ENCODE measurements at places on chromosomes 7 and 10.

- H3K4me1 ChIP-seq: peaks cover 48% of the 10 kb centered on the region
- no peak for DNase-seq
- peaks cover 21% of the 10 kb centered on the region for H3K36me3 ChIP-seq
- H3K27ac ChIP-seq: peak overlapping the region; percentile 31
Observed at GRCh38 chr10:70592186-70592735, 10.3 kb downstream of the PRF1 start.

DNA sequence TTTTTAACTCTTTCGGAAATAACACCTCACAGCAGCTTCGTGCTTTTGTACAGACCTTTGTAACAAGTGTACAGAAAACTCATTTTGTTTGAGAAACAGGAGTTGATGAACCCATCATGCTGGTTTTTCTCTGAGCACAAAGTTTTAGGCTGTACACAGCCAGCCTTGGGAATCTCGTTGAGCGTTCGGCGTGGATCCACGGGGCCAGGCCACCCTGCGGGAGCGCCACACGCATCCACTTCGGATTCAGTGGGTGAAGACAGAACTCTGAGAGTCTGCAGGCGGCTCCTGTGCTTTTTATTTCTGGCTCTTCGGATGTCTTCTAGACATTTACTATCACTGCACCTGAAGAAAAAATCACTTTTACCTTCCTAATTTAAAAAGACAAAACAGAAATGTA lies 131.2 kb downstream of the SMURF1 start:
- DNase-seq: peak; percentile 12
- H3K36me3 ChIP-seq: peaks cover 31% of the 10 kb centered on the region
- H3K4me1 ChIP-seq: peaks cover 2% of the 10 kb centered on the region
- no peaks in the 10 kb centered on the region for H3K27me3 ChIP-seq

GRCh38 chr10:124849111-124849773 lies 47.6 kb downstream of the ABRAXAS2 start:
- no peak for DNase-seq
- H3K4me1 ChIP-seq: no peaks in the 10 kb centered on the region
- no peak overlapping the region for H3K4me3 ChIP-seq
- no peak overlapping the region for H3K27ac ChIP-seq
- no peaks in the 10 kb centered on the region for H3K36me3 ChIP-seq
- H3K27me3 ChIP-seq: peaks cover 4% of the 10 kb centered on the region

- peaks cover 2% of the 10 kb centered on the region for H3K27me3 ChIP-seq
- no peaks in the 10 kb centered on the region for H3K4me1 ChIP-seq
- no peak overlapping the region for H3K27ac ChIP-seq
Observed at GRCh38 chr7:47153058-47153457, 428.9 kb downstream of the TNS3 start.

GRCh38 chr10:58081353-58081752 lies 186.3 kb downstream of the IPMK start:
- no peak overlapping the region for H3K27ac ChIP-seq
- no peak overlapping the region for H3K4me3 ChIP-seq
- peaks cover 3% of the 10 kb centered on the region for H3K27me3 ChIP-seq
- no peak for DNase-seq
- no peaks in the 10 kb centered on the region for H3K4me1 ChIP-seq
- H3K36me3 ChIP-seq: no peaks in the 10 kb centered on the region

GRCh38 chr7:135355377-135356048 lies 121.9 kb downstream of the STRA8 start:
- H3K4me1 ChIP-seq: peaks cover 4% of the 10 kb centered on the region
- H3K36me3 ChIP-seq: no peaks in the 10 kb centered on the region
- H3K4me3 ChIP-seq: no peak overlapping the region
- no peak for DNase-seq

DNA sequence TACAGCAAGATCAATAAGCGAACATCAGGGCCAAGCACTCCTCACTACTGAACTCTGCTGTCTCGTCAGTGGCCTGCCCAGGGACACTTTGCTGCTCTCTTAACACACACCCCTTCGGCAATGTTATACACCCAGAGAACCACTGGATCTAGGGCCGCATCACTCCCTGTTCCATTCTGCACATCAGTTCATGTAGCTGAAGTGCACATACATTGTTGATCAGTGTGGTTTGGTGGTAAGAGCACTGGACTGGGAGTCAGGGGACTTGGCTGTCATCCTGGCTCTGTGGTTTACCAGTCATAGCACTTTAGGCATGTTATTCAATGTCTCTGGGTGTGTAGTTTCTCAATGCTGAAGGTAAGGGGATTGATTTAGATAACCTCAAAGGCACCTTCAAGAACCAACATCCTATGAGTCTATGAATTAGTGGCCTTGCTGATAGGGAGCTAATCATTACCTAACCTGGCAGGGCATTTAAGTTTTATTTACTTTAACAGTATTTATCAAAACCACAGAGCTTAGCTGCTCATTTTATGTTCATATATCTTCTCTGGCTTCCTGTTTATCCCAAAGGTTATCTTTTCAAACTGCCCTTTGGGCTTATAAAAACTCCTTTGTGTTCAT lies 24.8 kb downstream of the DUSP5 start:
- DNase-seq: no peak
- H3K4me3 ChIP-seq: no peak overlapping the region
- peaks cover 12% of the 10 kb centered on the region for H3K36me3 ChIP-seq
- H3K27me3 ChIP-seq: no peaks in the 10 kb centered on the region
- peaks cover 18% of the 10 kb centered on the region for H3K4me1 ChIP-seq
- H3K27ac ChIP-seq: no peak overlapping the region

GRCh38 chr7:38934536-38934935 lies 25.5 kb upstream of the VPS41 start:
- no peak overlapping the region for H3K4me3 ChIP-seq
- peaks cover 2% of the 10 kb centered on the region for H3K4me1 ChIP-seq
- H3K27me3 ChIP-seq: no peaks in the 10 kb centered on the region
- DNase-seq: no peak
- no peak overlapping the region for H3K27ac ChIP-seq

DNA sequence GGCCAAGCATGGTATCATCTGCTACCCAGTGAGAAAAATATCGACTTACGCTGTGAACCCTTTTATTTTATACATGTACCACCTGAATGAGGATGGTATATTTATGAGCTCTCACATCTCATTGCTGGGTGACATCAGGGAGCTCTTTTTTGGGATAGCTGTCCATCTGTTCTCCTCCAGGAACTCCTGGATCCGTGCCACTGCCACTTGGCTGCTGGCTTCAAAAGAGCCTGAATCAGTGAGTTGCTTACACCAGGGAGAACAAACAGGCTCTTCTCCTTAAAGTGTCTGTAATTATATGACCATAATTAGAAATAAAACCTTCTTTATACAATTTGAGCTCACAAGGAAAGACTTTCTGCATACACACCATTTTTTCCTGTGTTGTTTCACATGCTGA lies 106.2 kb downstream of the KAT6B start:
- H3K36me3 ChIP-seq: peaks cover 14% of the 10 kb centered on the region
- H3K27ac ChIP-seq: no peak overlapping the region
- peaks cover 11% of the 10 kb centered on the region for H3K4me1 ChIP-seq
- H3K27me3 ChIP-seq: no peaks in the 10 kb centered on the region

DNA sequence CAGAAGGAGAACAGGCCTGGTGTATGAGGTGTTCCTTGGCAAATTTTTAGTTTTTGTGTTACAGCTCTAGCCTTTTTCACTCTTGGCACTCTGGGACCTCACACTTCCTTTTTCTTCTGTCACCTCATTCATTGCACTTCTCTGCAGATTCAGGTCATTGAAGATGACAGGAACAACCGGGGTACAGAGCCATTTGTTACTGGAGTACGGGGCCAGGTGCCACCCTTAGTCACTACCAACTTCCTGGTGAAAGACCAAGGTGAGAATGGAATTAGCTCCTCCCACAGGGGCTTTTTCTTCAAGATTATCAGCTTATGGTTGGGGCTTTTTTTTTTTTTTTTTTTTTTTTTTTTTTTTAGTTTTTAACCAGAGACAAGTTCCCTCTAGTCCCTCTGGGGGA lies 18.5 kb upstream of the CHCHD1 start:
- H3K27ac ChIP-seq: no peak overlapping the region
- DNase-seq: no peak
- no peak overlapping the region for H3K4me3 ChIP-seq
- H3K36me3 ChIP-seq: peaks cover 43% of the 10 kb centered on the region

GRCh38 chr10:121113385-121113696 lies 262.2 kb downstream of the WDR11 start:
- H3K4me3 ChIP-seq: no peak overlapping the region
- no peak for DNase-seq
- no peaks in the 10 kb centered on the region for H3K36me3 ChIP-seq
- no peaks in the 10 kb centered on the region for H3K4me1 ChIP-seq
- H3K27ac ChIP-seq: no peak overlapping the region

GRCh38 chr7:50812094-50812493 lies 29.4 kb upstream of the GRB10 start:
- DNase-seq: no peak
- H3K36me3 ChIP-seq: no peaks in the 10 kb centered on the region
- no peaks in the 10 kb centered on the region for H3K4me1 ChIP-seq

DNA sequence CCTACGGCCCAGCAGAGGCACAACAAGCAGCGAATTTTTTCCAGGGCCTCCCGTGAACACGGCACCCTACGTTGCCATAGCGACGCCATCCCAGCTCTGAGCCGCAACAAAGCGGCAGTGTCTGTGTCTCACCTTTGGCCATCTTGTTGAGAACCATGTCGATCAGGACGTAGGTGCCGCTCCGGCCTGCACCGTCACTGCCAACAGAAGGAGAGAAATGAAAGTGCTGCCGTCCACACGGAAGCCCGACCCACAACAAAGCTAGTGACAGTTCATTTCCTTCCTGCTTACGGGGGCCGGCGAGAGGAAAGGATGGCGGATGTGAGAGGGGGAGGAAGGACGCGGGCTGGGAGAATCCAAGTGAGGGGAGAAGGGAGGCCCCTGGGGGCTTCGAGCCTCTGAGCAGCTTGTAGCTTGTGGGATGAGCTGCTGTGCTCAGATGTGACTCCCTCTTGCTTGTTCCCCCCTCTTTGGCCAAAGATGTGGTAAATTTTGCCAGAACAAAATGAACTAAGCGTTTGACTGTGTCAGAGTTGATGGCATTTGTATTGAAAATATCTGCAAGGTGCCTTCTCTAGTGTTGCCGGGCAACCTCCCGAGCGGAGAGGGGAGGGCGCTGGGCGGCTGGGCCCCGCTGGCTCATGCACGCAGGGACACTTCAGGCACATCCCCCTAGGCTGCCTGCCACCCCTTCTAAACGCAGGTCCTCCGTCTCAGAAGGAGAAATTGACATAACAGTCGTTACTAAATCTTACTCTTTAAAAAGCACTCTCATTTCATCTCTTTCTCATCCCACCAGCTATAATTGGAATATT lies 232.2 kb downstream of the DNAJB6 start:
- DNase-seq: peak; percentile 71
- H3K36me3 ChIP-seq: peaks cover 8% of the 10 kb centered on the region

DNA sequence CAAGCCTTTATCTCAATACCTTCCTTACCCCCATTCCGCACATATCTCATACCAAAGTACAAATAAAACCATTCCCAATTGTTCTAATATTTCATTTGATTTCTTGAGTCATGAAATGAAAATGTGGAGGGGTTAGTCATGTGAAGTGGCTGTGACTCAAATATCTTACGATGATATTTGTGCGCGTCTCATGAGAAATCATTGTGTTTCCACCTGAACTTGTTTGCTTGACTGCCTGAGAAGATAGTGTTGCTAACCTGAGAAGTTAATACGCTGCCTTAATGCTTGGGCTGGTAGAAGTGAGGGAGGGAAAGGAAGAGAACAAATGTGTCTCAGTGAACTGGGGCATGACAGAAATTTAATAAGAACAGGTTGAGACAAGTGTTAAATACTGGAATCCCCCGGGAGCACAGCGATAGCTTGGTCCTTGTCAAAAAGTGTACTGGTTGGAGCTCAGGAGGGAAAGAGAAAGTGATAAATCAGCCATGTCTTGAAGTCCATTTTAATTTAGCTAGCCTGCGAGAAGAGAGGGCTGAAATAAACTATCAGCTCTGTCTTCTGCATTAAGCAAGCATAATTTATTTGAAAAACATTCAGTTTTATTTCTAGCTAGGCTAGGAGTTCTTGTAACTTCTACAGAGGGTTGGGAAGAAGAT lies 7.2 kb upstream of the EPHA1 start:
- peaks cover 4% of the 10 kb centered on the region for H3K4me1 ChIP-seq
- peaks cover 4% of the 10 kb centered on the region for H3K36me3 ChIP-seq

- no peaks in the 10 kb centered on the region for H3K4me1 ChIP-seq
- DNase-seq: no peak
- H3K36me3 ChIP-seq: no peaks in the 10 kb centered on the region
Observed at GRCh38 chr10:104098358-104098925, 12.8 kb upstream of the COL17A1 start.

- H3K4me3 ChIP-seq: no peak overlapping the region
Observed at GRCh38 chr7:50834679-50835078, 52.0 kb upstream of the GRB10 start.

DNA sequence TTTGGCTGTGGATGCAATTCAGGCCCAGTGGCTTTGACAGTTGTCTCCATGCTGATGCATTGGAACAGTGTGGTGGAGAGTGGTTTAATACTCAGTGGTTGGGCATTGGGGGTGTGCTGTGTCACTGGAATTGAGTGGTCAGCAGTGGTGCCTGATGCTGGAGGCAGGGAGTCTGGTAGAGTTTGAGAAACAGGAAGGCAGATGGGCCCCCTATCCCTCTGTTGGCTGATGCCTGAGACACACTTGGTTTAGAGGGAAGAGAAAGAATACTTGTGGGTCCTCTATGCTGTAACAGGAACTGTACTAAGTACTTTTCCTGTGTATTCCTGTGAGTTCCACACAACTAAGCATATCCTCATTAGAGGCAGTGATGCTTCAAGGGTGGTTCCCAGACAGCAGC lies 55.4 kb downstream of the EEPD1 start:
- no peaks in the 10 kb centered on the region for H3K27me3 ChIP-seq
- no peak overlapping the region for H3K27ac ChIP-seq
- H3K36me3 ChIP-seq: no peaks in the 10 kb centered on the region
- no peak overlapping the region for H3K4me3 ChIP-seq
- peaks cover 8% of the 10 kb centered on the region for H3K4me1 ChIP-seq

DNA sequence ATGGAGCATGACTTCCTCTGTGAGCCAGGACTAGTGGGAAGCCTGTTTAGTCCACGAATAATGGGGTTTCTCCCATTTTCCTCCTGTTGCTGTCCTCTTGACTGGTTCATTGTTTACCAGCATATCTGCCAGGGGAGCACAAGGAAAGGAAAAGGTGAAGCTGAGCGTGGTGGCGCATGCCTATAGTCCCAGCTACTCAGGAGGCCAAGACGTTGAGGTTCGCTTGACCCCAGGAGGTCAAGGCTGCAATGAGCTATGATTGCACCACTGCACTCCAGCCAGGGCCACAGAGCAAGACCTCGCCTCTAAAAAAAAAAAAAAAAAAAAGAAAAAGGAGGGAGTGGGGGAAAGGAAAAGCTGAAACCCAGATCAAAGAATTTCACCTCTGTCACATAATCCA lies 5.8 kb upstream of the IL2RA start:
- no peaks in the 10 kb centered on the region for H3K27me3 ChIP-seq
- H3K4me3 ChIP-seq: peak overlapping the region; percentile 85
- no peak for DNase-seq
- peaks cover 90% of the 10 kb centered on the region for H3K4me1 ChIP-seq
- H3K27ac ChIP-seq: peak overlapping the region; percentile 93

DNA sequence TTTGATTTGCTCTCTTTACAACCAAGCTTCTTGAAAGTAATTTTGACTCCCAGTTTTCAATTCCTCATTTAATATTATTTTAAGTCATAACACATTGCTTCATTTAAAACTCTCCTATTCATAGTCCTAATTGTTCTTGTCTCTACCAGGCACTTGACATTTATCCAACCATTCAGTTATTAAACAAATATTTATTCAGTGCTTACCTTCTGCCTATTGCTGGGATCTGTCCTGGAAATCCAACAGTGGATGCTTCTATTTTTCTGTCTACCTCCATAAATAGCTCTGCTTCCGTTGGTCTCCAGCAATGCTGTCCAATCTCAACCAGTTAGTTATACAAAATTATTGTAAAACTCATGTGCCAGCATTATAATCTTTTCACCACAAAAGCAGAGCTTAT lies 615.1 kb downstream of the ZWINT start:
- no peaks in the 10 kb centered on the region for H3K4me1 ChIP-seq
- no peak overlapping the region for H3K27ac ChIP-seq
- H3K36me3 ChIP-seq: no peaks in the 10 kb centered on the region
- no peak for DNase-seq
- no peak overlapping the region for H3K4me3 ChIP-seq

Data from activated naive CD8-positive, alpha-beta T cell treated with anti-CD3 and anti-CD28 coated beads, Interleukin-2, amount 10 ng/mL, durations not matched to agents 7 days and 5 days (primary cell).